ENCODE measurements at places on chromosomes 4 and X. TPM values are rescaled to one million over a fixed set of nuclear protein-coding genes. Genes with fewer than 3 reads are reported as not detected.

GRCh38 chr4:185840201-185840600 is 28.2 kb upstream of the SORBS2 start:
- H3K27ac ChIP-seq, result peak overlapping the region; percentile 76
- H3K4me3 ChIP-seq, result no peak overlapping the region
- DNase-seq, result no peak
- H3K36me3 ChIP-seq, result no peaks in the 10 kb centered on the region
- H3K4me1 ChIP-seq, result no peaks in the 10 kb centered on the region
- H3K27me3 ChIP-seq, result no peaks in the 10 kb centered on the region

- H3K4me3 ChIP-seq, result no peak overlapping the region
- H3K36me3 ChIP-seq, result no peaks in the 10 kb centered on the region
- H3K27me3 ChIP-seq, result no peaks in the 10 kb centered on the region
- H3K27ac ChIP-seq, result no peak overlapping the region
- H3K4me1 ChIP-seq, result no peaks in the 10 kb centered on the region
These were observed 203.1 kb downstream of the FBXO8 start for GRCh38 chr4:174080361-174080760.

DNA sequence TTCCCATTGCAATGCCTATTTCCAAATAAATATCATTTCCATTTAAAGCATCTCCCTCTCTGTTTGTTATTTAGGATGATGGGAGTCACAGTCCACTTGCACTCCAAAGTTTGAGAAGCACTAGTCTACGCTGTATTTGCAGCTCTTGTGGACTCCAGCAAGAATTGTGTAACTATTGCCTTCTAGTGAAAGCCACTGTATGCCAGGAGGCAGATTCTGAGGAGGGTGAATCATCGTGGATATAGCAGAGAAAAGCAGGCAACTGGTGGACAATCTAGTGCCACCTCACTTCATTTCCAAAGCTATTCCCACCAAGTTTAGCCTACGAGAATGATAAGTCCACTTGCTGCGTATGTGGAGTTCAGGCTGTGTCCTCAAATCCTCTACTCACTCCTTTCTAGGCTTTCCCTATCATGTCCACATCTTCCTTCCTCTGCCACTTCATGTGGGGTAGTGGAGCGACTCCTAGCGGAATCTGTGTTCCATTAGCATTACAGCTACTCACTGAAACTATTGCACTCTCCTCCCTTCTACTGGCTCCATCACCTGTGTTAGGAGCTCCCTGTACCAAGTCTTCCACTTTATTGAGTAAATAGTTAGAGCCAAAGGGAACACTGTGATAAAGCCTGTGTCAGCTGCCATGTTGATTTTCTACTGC is 501.8 kb upstream of the GALNT7 start:
- H3K4me1 ChIP-seq, result no peaks in the 10 kb centered on the region
- H3K4me3 ChIP-seq, result no peak overlapping the region
- no peak for DNase-seq
- no peaks in the 10 kb centered on the region for H3K27me3 ChIP-seq

- DNase-seq, result no peak
- no peak overlapping the region for H3K27ac ChIP-seq
- H3K4me1 ChIP-seq, result no peaks in the 10 kb centered on the region
- H3K4me3 ChIP-seq, result no peak overlapping the region
- no peaks in the 10 kb centered on the region for H3K27me3 ChIP-seq
- H3K36me3 ChIP-seq, result no peaks in the 10 kb centered on the region
These were observed 42.4 kb downstream of the N4BP2 start for GRCh38 chr4:40099010-40099409.

- no peaks in the 10 kb centered on the region for H3K27me3 ChIP-seq
- H3K36me3 ChIP-seq, result no peaks in the 10 kb centered on the region
- peaks cover 13% of the 10 kb centered on the region for H3K4me1 ChIP-seq
- H3K27ac ChIP-seq, result no peak overlapping the region
These were observed 30.4 kb downstream of the SH3TC1 start for GRCh38 chr4:8229331-8229975.

Gene OPRPN
- not detected for total RNA-seq

Gene SMR3B
- total RNA-seq, result not detected

Gene RHOXF2B
- not detected for total RNA-seq

Gene SSX4
- total RNA-seq, result not detected

Gene FOXR2
- total RNA-seq, result not detected

Data from uterus (tissue), 4 donors.